AG08396 (cell line): ENCODE measurements at places on chromosomes 5 and 9.

DNA sequence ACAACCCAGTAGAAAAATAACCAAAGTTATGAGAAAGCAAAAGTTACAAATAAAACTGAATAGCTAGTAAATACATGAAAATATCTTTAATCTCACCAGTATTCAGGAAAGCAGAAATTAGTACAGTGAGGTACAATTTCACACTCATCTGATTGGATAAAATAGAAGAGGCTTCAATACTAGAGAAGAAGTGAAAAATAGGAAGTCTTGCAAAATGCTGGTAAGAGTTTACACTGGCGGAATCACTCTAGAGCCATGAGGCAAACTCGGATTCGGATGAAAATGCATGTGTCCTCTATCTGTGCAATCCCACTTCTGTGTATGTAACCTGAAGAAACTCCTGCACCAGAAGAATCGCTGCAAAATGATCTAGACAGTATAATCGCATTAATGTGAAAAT is 128.9 kb downstream of the CCDC192 start:
- no peak for DNase-seq

DNA sequence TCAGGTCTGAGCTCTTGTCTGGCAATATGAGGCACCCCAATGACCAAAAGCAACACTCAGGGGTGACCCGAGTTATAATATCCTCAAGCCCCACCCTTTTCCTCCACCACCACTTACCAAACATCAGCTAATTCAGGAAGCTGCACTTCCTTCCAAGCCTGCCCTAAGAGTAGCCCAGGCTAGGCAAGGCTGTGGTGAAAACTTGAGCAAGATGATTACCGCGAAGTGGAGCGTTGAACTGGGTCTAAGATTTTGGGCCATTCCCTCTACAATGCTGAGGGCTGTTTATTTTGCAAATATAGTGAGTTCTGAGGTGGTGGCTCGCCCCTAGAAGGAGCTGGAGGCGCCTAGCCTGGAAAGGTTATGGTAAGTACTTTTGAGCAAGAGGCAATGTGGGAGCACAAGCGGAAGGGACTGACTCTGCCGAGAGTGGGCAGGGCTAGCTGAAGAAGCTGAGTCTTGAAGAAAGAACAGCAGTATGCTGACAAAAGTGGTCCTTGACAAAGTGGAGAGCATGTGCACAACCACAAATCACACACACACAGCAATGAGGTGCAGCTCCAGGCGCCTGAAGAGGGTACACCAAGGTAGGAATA is at the start of gene HK3:
Gene HK3 (minus strand): TSS at position 51 of the 596 bp plus-strand sequence. CDS start 3,187 bp downstream, outside the sequence.
- DNase-seq: no peak

DNA sequence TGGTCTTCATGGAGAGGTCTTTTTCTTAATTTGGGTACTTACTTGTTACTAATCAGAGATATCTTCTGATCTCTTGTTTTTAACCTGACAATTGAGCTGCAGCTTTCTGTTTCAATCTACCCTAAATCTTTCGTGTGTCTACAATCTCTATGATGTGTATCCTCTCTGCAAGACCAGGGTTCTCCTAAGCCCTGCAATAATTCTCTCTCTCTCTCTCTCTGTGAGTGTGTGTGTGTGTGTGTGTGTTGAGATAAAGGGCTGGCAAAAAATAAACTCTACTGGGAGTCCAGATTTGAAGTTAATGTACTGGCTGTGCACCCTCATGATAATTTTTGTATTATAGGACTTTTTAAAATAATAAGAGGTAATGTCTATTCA is 57.8 kb upstream of the FBXL7 start:
- no peak for DNase-seq

DNA sequence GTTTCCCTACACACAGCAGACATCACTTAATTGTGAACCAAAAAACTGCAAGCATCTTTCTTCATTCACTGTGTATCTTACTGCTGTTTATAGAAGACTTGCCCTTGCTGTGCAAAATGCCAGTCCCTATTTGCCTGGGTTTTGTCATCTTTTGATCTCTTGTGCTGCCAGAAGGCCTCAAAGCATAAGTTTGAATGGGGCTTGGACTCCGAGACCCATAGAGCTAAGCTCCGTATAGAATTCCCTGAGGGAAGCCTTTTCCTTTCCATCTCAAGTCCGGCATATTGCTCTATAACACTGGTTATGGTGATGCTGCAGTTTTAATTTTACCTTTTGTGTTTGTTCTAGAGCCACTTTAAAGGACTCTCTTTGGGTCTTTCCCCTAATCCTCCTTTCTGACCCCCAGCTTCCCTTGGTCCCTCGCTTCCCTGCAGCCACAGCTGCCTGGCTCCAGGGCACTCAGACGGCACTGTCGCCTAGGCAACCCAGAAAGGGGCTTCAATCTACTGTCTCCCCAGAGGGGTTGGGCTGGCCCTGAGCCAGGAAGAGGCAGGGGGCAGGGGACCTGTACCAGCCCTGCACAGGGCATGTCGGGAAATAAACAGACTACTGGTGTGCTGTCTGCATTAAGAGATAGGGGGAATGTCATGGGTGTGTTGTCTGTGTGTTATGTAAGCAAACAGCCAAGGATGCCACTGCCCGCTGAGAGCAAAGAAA is 73.4 kb upstream of the MELK start:
- DNase-seq: no peak

GRCh38 chr5:55140908-55141665 is 18.9 kb upstream of the GPX8 start:
- DNase-seq: no peak

GRCh38 chr5:94742852-94743251 is 124.4 kb downstream of the SLF1 start:
- DNase-seq: no peak

GRCh38 chr9:38707885-38708637 is 11.9 kb downstream of the FAM240B start:
- no peak for DNase-seq

DNA sequence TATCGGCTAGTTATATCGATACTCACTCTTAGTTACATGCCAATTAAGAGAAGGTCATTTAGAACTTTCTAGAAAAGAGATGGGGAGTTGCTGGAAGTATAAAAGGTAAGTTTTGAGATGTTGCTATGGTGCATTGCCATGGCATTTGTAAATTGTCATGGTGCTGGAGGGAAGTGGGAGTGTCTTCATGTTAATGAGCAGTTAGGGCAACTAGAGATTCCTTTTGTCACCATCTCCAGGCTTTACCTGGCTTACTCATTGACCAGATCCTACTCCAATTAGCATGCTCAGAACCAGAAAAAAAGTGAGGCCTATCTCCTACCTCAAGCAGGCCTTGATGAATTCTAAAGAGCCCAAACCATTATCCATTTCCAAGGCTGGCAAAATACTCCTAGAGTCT is 82.8 kb downstream of the PRR16 start:
- DNase-seq: no peak

DNA sequence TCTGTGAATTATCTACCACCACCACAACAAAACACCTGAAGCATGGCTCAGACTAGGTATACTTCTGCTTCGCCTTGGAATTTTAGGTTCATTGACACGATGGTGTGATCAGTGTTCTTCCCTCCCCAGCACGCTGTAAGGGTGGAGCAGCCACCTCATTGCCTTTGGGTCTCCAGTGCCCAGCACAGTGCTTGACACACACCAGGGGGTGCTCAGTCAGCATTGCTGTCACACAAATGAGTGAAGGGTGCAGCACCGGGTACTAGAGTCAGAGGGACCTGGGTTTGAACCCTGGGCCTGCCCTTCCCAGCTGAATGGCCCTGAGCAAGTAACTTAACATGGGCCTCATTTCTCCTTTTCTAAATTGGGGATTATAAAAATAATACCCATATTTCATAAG is 9.9 kb upstream of the ANGPTL2 start:
- DNase-seq: no peak
